Bronchial epithelial cell (primary cell): ENCODE measurements at places on chromosomes 7 and 10.
A peak's percentile ranks its signal among the peaks of the same experiment; 100 is the strongest.

DNA sequence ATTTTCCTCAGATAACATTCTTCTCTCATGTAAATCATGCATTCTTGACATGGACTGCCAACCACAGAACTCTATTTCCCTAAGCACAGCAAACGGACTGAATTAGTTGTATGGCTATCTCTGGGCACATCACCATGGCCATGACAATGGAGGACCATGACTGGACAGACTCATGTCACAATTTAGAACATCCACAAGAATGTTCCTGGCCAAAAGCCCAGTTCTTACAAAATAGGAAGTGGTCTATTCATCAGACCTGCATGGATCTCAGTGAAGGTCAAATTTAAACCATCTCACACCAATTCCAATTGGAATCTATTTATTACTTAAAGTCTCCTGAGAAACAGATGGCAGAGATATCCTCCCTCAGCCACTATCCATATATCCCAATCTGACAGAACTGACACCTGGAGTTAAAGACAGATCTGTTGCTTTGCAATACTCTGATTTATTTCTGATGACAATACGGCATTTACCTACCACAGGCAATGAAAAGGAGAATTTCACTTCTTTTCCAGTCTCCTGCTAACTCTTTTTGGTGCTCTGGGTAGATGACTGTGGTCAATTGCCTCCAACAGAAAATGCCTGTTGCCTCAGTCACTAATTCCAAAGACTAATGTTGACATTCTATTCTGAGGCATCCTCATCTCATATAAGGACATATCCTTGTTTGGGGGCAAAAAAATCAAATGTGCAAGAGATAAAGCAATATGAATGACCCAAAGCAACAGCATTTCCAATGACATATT is 254.8 kb downstream of the HTR7 start:
- peak; percentile 43 for DNase-seq

DNA sequence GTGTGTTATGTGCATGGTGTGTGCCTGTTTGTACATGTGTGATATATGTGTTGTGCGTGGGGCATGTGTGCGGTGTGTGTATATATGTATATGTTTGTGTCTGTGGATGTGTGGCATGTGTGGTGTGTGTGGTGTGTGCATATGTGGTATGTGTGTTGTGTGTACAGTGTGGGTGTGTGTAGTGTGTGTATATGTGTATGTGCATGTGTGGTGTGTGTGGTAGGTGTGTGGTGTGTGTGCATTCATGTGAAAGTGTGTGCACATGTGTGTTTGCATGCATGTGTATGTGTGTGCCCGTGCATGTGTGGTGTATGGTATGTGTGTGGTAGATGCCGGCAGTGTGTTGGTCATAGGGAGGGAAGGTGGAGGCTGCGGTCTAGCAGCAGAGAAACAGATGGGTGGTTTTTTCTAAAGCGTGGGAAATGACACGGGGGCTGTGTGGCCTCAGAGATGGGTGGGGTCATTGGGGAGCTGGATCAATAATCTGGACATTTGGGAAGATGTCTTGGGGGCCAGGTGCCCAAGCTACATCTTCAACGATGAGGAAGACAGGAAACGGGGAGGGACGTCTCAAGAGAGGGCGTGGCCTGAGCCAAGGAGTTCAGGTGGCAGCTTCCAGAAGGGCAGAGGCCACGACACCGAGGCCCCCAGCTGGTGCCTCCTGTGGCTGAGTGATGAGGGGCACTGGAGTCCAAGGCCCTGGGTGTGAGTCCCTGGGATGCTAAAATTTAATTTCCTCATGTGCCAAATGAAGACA is 481.3 kb downstream of the DNAJB6 start:
- DNase-seq = no peak

- DNase-seq = no peak
Measured at GRCh38 chr7:28530803-28531175, 118.5 kb downstream of the CREB5 start.

DNA sequence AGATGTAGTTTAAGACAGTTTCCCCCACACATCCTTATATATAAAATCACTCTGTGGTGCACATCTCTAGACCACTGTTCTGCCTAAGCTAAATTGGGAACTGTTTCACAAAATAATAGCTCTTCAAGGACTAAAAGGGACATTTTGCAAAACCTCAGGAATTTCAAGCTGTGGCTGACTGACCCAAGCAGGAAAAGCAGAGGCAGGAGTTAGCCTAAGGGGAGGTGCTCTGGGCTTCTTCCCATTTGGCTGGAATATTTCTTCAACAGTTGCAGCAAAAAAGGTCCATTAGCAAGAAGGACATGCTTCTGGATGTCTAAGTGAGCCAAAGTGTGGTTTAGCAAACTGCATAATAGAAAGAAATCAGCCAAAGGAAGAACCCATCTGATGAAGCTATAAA is 551.2 kb upstream of the ANKRD30A start:
- no peak for DNase-seq

GRCh38 chr7:81053623-81054022 is 134.8 kb upstream of the SEMA3C start:
- peak; percentile 67 for DNase-seq

GRCh38 chr7:156166692-156167416 is 354.6 kb upstream of the SHH start:
- no peak for DNase-seq

DNA sequence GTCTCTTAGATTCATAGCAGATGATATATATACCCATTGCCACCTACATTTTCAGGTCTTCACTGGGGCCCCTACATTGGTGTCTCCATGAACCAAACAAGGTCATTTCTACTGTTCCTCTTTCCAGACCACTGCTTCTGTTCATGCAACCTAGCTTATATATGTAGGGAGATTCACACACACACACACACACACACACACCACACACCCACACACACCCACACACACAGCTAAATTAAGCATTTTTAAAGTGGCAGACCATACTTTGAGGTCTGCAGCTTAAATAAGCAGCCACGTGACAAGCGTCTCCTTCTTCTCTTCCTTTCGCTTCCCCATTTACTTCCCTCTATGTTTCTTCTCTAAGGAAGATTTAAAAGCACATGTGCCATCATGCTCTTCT is 70.0 kb upstream of the CC2D2B start:
- DNase-seq = no peak

- DNase-seq = no peak
Measured at GRCh38 chr10:50304660-50305059, 53.3 kb upstream of the ASAH2 start.

- no peak for DNase-seq
Measured at GRCh38 chr10:21068026-21068656, 171.0 kb upstream of the NEBL start.

DNA sequence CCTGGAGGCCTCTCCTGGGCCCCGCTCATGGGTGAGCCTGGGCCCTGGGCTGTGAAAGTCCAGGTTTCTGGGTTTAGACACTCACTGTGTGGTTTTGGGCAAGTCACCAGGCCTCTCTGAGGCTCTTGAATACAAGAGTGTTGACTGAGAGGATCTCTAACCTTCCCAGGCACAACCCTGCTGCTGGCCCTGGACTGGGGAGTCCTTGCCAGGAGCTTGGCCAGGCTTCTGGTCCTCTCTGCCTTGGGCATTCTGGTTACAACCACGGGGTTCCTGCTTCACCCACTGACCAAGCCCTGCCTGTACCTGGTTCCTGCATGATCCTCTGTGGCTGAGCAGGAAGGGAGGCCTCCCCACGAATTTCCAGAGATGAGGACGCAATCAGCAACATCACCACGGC is 63.6 kb upstream of the COL13A1 start:
- no peak for DNase-seq

DNA sequence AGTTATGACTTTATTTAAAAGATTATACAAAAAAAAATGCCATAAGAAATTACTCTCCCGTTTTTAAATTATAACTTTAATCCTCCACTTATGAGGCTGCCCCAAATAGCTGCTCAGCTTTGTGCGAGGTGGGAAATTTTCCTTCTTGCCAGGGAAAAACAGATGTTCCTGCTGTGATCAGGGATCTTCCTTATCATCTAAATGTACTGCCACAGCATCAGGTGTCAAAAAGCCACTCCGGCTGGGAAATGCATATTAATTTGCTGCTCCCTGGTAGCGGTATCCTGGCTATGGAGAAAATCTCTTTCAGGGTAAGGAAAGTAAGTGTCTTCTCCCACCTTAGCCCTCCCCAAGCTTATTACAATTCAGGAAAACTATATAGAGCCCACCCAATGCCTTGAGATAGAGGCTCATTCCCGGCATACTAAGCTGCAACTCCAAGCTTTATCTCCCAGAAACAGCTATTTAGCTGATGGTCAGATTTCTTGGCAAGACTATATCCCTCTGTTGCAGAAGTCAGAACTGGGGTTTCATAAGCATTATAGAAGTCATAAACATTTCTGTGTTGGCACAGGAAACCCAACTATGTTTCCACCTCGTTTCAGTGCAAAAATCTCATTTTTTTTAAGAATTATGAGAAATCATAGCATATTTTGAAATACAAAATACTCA is 360.4 kb downstream of the PARD3 start:
- no peak for DNase-seq

DNA sequence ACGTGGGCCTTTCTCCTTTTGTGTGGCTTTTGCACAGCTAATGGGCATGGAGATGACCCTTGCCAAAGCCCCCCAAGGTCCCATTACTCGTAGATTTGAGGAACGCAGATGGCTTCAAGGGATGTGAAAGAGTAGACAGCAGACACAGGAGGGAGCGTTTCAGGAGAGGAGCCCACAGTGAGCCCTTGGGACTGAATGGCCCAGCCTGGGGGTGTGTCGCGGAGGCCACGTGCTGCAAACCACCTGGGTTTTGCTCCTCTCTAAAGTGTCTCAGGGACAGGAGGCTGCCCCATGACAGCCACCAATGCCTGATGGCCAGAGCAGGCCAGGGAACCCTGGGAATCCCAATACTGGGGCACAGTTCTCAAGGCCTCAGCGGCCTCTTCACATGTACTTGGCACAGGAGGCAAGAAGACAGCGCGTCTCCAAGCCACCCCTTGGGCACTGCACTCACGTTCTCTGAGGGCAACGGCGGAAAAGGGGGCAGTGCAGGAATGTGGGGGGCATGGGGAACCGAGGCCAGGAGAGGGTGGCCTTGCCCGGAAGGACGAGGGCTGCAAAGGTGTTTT is 185.2 kb downstream of the WDR37 start:
- no peak for DNase-seq
